ENCODE measurements at places on chromosomes 7 and 10.

- no peak for DNase-seq
These were observed 15.4 kb downstream of the CCSER2 start for GRCh38 chr10:84343831-84344230.

- DNase-seq: no peak
These were observed 10.4 kb downstream of the NEUROG3 start for GRCh38 chr10:69562731-69563254.

GRCh38 chr10:100786591-100786990 is 41.2 kb downstream of the PAX2 start:
- no peak for DNase-seq

- DNase-seq: no peak
These were observed 332.3 kb upstream of the PRKCQ start for GRCh38 chr10:6912424-6912823.

GRCh38 chr10:125521721-125522680 is 161.0 kb downstream of the TEX36 start:
- peak; percentile 67 for DNase-seq

DNA sequence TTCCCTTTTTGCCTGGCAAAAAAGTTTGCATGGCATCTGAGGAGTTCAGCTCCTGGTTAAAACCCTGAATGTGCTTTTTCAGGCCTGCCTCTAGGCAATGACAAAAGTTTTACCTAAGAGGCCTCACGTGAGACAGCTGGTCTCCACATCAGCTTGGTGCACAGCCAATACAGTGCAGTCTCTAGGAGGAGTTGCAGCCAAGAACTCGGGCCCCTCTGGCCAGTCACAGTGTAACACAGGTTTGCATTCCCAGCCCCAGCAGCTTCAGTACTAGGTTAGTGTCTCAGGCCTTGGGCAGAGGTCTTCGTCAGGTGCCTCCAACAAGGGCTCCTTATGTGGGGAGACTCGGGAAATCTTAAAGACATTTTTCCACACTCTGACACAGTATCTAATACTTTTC is 771.7 kb downstream of the SORCS1 start:
- no peak for DNase-seq
